ENCODE measurements at places on chromosomes 6 and 20.

DNA sequence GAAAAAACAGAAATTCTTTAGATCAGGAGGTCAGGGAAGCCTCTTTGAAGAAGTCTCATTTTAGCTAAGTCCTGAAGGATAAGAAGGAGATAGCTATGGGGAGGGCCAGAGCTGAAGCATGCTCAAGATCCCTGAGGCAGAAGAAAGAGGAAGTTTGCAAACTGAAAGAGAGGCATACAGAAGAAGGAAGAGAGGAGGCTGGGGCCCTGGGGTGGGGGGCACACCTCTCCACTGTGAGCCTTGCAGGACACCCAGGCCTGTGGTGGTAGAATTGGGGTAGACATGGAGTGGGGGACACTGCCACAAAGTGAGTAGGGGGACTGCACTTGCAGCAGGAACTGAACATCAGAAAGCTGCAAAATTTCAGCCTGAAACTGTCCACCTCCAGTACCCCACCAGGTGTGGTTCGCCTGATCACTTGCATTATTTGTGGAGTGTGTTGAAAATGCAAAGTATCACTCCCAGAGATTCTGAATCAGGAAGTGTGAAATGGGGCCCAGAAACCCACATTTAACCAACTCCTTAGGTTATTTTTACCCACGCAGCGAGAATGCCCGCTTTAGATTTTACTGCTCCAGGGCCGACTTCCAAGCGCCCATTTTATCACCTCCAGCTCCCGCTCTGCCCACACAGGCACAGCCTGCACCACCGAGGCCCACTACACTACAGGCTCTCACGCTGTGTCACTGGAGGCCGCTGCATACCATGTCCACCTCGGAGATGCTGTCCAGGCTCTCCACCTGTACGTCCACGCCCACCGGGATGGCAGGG, 44.0 kb downstream of the GABRR2 start:
- no peak for DNase-seq

GRCh38 chr6:118134736-118135135, 227.7 kb downstream of the SLC35F1 start:
- DNase-seq, result no peak

DNA sequence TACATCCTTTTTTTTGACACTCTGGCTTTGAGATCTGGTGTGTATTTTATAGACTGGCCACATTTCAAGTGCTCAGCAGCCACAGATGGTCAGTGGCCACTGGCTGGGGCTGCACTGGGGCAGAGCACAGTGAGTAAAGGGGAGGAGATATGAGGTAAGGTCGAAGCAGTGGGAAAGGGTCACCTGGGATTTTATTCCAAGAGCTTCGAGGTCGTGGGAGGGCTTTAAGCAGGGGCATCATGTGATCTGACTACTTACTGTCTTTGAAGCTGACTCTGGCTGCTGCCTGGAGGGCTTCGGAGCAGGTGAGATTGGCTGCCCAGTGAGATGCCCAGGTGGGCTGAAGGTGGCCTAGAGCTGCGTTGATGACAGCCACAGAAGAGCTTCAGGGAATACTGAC, 6.7 kb downstream of the C20orf203 start:
- no peak for DNase-seq

DNA sequence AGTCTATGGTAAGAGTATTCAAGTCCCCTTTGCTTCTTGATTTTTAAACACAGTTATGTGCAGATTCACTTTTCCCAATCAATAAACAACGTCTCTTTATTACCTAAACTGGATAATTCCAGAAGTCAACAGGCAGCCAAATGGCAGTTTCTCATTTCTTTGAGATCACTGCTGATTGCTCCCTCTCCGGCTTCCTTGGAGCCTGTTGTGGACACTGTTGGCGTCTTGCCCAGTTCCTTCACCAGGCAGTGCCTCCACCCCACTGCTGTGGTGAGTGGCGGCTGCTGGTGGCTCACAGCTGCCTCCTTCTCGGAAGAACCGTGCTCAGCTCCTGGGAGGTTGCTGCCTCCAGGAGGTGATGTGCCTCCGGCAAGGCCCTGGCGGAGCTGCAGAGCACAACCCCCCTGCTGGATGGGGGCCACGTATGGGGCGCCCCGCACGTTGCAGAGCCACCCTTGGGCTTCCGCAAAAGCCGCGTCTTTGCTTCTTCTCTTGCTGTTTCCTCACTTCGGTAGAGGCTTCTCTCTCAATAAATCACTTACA, 105.1 kb upstream of the CNKSR3 start:
- DNase-seq, result no peak

DNA sequence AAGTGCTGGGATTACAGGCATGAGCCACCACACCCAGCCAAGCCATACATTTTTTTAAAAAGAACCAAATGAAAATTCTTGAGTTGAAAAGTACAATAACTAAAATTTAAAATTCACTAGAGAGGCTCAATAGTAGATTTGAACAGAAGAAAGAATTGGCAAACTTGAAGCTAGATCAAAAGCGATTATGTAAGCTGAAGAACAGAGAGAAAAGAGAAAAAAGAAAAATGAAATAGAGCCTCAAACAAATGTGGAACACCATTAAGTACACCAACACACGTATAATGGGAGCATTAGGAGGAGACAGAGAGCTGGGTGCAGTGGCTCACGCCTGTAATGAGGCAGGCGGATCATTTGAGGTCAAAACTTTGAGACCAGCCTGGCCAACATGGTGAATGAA, 31.0 kb downstream of the ERGIC3 start:
- DNase-seq, result no peak

DNA sequence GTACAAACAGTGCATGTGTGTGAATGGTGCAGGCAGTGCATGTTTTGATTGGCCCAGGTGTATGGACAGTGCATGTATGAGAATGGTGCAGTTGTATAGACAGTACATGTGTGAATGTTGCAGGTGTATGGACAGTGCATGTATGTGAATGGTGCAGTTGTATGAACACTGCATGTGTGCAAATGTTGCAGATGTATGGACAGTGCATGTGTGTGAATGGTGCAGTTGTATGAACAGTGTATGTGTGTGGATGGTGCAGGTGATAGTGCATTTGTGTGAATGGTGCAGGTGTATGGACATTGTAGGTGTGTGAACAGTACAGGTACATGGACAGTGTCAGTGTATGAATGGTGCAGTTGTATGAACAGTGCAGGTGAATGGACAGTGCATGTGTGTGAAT, 4.0 kb upstream of the KLHL31 start:
- no peak for DNase-seq

DNA sequence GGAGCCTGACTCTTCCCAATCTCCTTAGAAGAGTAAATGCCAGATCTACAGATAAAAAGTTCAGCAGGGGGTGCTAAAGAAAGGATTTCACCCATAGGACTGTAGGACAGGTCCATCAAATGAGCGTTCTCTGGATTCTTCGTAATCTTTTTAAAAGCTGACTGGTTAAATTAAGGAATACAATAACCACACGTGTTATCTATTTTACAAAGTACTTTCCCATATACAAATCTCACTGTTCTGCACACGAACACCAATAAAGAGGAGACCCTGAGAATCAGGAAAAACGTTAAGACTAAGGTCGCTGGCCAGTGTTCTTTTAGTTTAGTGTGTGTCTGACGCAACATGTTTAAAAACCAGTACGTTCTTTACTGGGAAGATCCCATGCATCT, 542 bp downstream of the TUBE1 start:
- DNase-seq, result no peak
